ENCODE measurements at places on chromosomes 1 and 21.

DNA sequence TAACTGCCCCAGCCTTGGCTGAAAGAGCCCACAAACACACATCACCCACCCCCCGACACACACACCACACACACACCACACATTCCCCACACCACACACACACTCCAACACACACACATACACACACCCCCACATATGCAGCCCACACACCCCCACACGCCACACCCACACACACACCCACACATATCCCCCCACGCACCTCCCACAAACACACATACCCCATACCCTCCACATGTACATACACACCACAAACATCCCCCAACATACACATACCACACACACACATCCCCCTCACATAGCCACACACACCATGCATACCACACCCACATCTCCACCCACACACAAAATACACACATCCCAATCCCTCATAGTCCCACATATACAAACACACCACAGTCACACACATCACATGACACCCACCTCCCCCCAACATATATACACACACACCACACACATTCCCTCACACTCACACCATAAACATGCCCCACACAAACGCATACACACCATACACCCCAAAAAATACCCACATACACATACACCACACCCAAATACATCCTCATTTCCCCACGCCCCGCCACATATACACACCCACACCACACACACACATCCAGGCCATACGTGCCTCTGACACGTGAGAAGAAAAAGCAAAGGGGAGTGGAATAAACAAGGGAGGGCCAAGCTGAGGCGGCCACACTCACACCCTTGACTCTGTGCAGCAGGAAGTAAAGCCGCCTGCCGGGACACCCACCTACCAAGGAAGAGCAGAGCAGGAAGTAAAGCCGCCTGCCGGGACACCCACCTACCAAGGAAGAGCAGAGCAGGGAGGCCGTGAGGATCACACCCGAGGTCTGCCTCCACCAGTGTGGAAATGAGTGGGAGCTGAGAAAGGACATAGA, 53.7 kb downstream of the HSF2BP start:
- DNase-seq: no peak

DNA sequence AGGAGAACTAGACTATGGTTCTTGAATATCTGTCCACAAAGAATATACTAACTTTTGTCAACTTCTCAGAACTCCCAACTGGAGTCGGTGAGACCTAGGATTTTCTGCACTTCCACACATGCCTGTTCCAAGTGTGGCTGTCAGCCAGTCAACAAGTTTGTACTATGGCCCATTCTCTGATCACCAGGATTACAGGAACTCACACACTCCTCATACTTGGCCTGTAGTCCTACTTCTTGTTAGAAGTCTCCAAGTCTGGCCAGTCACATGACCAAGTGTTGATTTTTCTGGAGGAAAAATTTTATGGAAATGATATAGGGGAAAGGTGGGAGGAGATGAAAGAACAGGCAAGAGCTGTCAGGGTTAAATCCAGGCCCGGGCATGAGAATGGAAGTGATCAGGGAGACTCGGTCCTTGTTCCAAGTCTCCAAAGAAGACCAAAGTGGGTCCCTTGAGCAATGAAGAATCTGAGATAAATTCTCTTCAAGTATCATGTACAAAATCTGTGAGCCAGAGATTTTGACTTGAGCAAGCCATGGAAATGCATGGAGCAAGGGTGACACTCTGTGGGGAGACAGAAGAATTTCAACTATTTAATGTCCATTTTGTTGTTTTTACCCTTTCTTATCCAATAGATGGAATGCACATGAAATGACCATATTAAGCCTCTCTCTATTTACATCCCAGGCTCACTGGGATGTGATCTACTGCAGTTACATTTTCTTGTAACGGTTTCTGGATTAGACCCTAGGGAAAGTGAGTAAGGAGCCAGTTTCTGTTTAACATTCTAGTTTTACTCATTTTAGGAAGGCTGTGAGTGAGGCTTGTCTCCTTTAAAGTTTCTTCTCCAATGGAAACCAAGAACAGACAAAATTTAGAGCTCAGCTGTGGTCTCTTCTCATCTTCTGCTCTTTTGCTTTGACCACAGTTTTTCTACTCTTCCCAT, 320.9 kb downstream of the ASTN1 start:
- DNase-seq: peak; percentile 83

GRCh38 chr1:93518516-93518915, 70.6 kb downstream of the FNBP1L start:
- no peak for DNase-seq

- DNase-seq: no peak
Observed at GRCh38 chr1:30099587-30100523, 623.5 kb downstream of the MATN1 start.

- peak; percentile 37 for DNase-seq
Observed at GRCh38 chr1:59520194-59520593, 223.3 kb downstream of the FGGY start.

DNA sequence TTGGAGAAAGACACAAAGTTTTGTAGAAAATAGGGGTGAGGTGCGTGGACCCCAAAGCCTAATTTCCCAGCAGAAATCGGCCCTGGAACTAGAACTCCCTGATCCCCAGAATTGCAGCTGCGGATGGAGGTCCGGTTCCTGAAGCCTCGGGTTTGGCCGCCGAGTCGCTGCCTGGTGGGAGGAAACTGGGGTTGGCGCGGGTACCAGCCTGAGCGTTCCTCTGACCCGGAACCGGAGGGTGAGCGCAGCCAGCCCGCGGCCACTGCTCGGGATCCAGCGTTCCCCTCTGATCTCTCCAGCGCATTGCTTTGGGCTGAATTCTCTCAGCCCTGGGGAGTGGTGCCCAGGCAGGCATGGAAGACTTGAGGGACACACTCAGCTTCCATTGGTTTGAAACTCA, 1.6 kb downstream of the ST6GALNAC5 start:
- no peak for DNase-seq

GRCh38 chr1:48644905-48645605, 131.6 kb downstream of the BEND5 start:
- DNase-seq: no peak

GRCh38 chr1:176111835-176112234, 95.3 kb downstream of the COP1 start:
- no peak for DNase-seq

DNA sequence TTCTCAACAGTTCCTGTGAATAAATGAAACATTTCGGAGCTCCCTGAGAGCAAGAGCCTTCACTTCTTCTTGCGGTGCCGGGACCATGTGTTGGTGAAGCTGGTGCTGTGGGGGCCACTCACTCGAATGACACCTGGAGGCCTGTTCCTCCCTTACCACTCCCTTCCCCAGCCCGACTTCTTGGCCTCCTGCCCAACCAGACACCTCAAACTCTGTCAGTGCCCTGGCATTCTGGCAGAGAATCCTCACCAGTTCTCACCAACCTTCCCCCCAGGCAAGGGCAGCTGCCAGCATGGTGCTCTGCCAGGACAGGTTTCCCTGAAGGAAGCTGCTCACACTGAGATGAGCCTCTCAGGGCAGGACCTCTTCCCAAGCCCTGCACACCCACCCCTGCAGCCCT, 68.3 kb downstream of the MPZL1 start:
- DNase-seq: no peak

DNA sequence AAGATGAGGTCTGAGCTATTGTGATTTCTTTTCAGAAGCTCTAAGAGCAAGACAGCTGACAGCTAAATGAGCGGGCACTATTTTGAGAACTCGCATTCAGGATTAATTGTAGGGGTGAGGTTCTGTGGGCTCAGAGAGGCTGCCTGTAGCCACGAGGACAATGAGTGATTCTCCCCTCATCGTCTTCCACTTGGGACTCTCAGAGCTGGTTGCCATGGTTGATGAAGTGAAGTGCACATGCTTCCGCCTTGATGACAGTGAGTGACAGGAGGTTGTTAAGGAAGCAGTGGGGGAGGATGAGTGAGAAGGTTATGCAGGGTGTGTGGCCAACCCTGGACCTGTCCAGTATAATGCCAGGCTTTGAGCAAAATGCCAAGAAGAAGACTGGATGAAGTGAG, 341.7 kb downstream of the PCP4 start:
- DNase-seq: no peak

GRCh38 chr1:90356991-90357390, 360.1 kb downstream of the BARHL2 start:
- DNase-seq: no peak

- no peak for DNase-seq
Observed at GRCh38 chr1:64397541-64397940, 72.4 kb upstream of the CACHD1 start.

DNA sequence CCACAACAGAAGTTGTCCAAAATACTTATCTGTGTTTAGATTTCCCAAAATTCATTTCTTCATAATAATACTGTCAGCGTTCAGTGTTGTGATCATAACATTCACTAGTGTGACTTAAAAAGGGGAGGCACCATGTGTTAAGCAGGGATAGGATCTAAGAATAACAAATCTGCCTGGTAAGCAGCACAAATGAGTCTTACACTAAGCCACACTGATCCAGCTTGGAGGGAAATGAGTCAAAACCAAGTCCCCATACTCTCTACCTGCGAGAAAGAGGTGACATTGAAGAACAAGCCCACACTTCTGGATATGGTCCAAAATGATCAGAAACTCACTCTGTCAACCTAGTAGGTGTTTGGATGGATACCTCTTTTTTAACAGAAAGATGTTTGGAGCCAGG, 145.5 kb downstream of the CRB1 start:
- DNase-seq: no peak

DNA sequence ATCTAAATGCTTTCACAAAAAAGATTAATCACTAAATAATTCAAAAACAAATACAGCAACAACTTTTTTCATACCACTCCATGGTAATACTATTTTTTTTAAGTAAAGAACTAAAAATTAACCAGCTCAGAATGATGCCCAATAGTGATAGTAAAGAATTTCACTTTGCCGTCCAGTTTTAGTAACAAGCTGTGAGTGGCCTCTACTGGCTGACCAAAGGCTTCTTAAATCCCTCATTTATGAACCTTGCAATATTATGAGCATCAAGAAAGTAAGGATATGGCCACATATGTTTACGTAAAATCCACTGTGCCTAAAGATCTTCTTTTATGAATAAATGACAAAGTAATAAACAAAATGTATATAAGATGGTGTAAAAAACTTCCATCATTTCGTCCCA, 108.6 kb downstream of the GPATCH2 start:
- no peak for DNase-seq

GRCh38 chr1:221689138-221689537, 52.8 kb downstream of the DUSP10 start:
- DNase-seq: no peak

GRCh38 chr1:20123722-20124455, 4.6 kb upstream of the PLA2G2D start:
- no peak for DNase-seq

DNA sequence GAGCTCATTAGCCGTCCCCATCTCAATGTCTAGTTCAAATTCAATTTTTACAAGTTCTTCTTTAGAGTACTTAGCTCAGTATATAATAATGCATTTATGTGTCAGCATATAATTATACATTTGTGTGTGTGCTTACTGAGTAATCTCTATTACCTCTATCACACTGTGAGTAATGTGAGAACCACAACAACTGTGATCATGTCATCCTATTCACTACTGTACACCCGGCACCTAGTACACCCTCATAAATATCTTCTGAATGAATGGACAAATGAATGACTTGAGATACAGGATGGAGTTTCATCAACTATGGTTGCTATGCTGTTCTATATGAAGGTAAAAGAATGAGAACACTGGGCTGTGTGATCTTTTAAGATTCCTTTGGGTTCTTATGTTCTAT, 124.0 kb downstream of the GPATCH2 start:
- no peak for DNase-seq

DNA sequence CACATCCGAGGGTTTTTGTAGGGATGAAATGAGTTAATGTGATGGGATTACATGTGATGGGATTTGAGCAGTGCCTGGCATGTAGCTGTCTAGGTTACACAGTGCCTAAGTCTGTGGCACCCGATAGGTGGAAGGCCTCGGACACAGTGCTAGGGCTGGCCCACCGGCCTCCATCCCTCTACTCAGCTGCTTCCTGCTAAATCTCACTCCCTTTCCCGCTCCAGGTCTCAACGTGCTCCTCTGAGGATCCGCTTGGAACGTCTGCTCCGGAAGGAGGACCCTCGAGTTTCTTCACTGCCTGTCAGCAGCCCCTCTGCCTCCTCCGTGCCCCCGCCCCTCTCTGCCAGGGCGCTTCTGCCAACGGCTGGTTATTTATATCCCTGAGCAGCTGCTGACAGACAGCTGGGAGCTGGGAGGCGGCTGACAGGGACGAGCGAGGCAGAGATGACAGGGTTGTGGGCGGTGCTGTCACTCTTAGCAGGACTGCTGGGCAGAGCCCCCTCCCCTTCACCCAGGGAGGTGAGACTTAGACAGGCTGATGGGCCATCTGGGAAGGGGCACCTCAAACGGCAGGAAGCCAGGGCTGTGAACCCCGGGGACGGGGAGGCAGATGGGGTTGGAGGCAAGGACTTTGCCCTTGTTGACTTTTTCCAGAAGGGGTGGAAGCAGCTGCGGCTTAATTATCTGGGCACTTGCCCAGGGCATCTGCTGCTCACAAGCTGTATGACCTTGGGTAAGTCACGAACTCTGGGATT, 26.6 kb upstream of the LRRN2 start:
- DNase-seq: no peak

GRCh38 chr1:8985915-8986813, 40.1 kb downstream of the SLC2A7 start:
- peak; percentile 94 for DNase-seq

DNA sequence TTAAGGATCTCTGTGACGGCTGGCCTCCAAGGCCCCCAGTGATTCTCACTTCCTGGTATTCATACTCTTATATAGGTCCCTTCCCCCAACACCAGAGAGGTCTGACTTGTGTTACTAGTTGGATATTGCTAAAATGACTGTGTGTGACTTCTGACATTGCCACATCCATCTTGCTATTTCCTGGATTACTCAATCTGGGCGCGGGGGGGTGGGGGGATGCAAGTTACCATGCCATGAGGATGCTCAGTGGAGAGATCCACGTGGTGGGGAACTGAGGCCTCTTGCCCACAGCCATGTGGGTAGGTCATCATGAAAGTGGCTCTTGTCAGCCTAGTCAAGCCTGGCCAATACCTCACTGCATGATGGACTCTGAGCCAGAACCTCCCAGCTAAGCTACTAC, 117.0 kb downstream of the UBE2U start:
- DNase-seq: peak; percentile 25

GRCh38 chr1:183385340-183386144, 32.6 kb downstream of the NMNAT2 start:
- DNase-seq: no peak

DNA sequence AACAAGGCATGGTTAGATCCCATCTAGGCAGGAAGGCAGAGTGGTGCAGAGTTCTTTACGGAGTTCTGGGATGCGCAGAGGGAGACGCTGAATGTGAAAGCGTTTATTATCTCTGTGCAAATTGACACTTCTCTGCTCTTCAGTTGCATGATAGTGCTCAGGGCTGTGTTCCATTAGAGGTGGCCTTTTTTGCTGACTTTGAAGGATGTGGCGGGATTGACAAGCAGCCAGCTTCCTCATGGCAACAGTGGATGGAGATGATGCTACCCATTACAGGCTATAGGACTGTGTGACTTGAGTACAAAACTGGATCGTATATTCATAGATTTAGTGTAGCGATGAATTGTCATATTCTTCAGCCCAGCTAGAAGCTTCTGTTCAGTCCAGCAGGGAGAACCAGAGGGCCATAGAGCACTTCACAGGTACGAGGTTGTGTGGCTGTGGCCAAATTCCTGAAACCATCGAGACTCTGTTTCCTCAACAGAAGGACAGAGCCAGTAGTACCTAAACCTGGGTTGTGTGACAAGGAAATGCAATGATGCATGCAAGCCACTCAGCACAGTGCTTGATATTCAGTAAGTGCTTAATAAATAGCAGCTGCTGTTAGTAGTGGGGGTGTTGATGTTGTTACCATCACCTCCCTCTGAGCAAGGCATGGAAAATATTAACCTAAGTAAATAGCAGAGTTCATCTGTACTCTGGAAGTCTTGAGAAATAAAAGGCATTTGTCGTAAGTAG, 430.0 kb upstream of the KAZN start:
- no peak for DNase-seq

Measured in AG08395 (cell line).